Activated T-helper 9 cell treated with anti-CD3 and anti-CD28 coated beads, Interleukin-2, amount 50 U/mL, for 16 hours (primary cell): ENCODE measurements at places on chromosomes 12 and 14.

- DNase-seq: peak; percentile 1
Observed at GRCh38 chr12:111596985-111597830, 1.9 kb downstream of the ATXN2 start.

DNA sequence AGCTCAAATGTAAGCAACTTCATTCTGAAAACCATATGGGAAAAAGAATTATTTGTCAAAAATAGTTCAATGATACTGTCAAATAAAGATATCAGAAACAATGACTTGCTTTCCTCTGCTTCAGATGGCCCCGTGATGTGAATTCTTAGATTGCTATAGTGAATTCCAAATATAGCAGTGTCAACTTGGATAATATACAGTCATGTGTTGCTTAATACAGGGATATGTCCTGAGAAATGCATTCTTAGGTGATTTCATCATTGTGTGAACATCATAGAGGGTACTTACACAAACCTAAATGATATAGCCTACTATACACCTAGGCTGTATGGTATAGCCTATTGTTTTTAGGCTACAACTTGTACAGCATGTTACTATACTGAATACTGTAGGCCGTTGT is 108.7 kb upstream of the MIS18BP1 start:
- no peak for DNase-seq

DNA sequence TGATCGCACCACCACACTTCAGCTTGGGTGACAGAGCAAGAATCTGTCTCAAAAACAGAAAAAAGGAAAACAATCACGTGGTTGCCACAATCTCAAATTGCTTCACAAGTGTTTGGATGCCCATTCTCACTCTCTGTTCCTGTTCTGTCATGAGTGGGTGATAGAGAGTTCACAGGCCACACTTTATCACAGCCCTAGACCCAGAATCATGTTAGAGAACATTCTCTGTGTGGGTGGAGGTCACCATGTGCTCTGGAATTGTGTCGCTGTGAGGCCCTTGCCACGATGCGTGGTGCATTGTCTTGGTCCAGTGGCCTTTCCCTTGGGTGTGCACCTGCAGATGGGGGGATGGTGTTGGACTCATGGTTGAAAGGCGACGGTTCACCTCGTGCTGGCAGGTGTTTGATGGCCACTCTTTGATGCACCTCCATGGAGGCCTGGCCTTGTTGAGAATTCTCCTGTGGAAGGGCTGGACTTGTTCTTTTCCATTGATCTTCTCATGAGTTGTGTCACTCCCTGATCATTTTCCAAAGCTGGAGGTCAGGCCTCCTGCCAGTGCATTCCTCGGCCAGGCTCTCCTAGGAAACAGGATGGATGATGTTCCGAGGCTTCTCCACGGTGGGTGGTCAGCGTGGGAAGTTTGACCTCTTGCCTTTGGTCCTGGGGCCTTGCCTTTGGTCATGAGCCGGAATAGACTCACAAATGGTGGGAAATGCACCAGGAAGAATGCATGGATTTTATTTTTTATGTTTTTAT is 91.9 kb downstream of the SLC24A4 start:
- no peak for DNase-seq

GRCh38 chr14:74531467-74531866 is 37.9 kb downstream of the ISCA2 start:
- DNase-seq: no peak

DNA sequence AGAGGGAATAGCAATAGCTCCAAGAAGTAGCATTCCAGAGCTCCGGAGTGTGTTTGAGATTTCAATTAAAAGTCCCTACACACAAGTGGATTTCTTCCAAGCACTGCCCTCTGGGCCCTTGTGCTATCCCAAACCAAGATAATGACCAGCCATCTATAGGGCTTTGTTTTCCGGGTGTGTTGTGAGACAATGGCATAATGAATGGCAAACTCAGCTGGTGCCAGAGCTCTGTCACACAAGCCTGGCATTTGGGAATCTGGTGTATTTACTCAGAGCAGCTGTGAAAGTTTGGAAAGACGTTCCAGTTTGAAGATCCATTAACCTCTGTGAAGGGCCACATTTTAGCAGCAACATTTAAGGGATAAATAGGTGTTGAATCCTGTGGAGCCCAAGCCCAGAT is 61.2 kb upstream of the TMTC2 start:
- DNase-seq: no peak
